ENCODE measurements at places on chromosomes 4 and X. TPM values are rescaled to one million over a fixed set of nuclear protein-coding genes. Genes with fewer than 3 reads are reported as not detected.

DNA sequence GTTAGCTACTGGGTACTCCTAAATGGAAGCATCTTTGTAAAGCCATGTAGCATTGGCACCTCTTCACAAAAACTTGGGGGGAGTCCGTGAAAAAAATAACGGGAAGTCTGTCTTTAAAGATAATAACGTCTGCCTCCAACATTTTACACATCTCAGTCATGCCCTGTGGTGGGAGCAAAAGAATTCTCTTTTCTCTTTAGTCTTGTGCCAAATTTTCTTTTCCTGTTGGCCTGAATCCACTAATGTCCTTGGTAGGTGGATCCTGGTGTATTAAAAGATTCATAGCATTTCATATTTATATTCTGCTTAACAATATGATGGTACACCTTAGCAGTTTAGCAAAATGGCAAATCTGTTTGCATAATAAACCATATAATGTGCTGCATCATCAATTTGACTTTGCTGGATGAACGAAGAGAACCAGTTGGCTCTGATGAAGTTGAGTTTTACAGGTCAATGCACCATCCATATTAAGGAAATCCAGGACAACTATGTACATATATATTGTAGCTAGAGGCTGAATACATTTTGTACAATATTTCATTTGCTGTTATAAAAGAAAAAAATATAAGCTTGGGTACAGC lies 746.4 kb upstream of the MAGEB2 start:
- no peak for DNase-seq

DNA sequence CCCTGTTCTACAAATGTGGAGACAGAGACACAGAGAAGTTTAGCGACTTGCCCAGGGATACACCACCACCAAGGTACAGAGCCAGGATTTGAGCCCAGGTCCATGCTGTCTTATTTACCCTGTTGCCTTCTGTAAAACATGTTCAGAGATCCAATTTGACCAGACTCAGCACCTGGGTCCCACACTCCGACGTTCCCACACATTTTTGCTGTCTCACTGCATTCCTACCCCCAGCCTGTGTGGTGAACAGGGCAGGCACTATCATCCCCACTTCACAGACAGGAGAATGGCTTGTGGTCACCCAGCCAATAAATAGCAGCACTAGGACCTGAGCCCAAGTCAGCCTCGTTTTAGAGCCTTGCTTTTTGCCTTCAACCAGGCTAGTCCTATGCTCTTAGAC lies 102.8 kb downstream of the PJA1 start:
- DNase-seq, result no peak

DNA sequence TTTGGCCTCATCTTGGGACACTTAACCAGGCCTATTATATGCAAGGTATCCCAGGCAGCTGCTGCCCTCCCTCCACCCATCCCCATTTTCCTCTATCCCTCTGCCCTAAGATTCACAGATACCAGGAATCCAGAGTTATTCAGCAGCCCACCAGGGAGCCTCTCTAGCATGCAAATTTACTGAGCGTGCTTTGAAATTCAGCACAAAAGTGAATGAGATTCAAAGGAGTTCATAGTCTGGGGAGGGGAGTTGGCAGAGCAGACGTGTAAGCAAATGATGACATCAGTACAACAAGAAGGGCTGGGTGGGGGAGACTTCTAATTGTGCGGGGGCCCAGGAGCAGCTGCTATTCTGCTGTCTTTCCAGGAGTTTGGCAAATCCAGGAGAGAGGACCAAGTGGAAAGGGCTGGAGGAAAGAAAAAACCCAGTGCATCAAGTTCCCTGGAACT lies 1.7 kb upstream of the MTM1 start:
- no peak for DNase-seq

- DNase-seq, result no peak
Observed at GRCh38 chrX:9844936-9845577, 58.8 kb downstream of the SHROOM2 start.

DNA sequence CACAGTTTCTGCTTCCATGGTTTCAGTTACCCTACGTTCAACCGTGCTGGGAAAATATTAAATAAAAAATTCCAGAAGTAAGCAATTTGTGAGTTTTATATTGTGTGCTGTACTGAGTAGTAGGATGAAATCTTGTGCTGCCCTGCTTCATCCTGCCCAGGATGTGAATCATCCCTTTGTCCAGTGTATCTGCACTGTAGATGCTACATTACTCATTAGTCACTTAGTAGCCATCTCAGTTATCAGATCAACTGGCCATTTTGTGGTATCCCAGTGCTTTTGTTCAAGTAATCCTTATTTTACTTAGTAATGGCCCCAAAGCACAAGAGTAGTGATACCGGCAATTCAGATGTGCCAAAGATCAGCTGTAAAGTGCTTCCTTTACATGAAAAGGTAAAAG lies 97.9 kb downstream of the COX18 start:
- no peak for DNase-seq

The GPRASP2 gene
- total RNA-seq, result 0.16 TPM

The CFAP99 gene
- not detected for total RNA-seq
